ENCODE measurements at places on chromosomes 12 and 14.
A peak's percentile ranks its signal among the peaks of the same experiment; 100 is the strongest.

DNA sequence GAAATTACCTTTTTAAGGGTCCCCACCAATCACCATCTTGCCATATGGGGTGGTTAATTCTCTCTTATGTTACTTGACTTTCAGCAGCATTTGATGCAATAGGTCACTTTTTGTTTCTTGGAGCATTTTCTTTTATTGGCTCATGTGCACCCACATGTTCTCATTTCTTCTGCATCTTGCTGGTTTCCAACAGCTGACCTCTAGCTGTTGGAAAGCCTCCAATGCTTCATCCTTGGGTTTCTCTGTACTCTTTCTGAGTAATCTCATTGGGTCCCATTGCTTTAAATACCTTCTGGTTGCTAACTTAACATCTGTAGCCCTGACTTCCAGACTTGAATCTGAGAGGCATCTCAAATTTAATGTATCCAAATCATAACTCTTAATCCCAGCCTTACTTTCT lies 116.8 kb downstream of the CRADD start:
- DNase-seq, result no peak

GRCh38 chr12:131478468-131478867 lies 232.4 kb upstream of the SFSWAP start:
- DNase-seq, result no peak

GRCh38 chr14:94486883-94487282 lies 10.9 kb upstream of the SERPINA9 start:
- no peak for DNase-seq

DNA sequence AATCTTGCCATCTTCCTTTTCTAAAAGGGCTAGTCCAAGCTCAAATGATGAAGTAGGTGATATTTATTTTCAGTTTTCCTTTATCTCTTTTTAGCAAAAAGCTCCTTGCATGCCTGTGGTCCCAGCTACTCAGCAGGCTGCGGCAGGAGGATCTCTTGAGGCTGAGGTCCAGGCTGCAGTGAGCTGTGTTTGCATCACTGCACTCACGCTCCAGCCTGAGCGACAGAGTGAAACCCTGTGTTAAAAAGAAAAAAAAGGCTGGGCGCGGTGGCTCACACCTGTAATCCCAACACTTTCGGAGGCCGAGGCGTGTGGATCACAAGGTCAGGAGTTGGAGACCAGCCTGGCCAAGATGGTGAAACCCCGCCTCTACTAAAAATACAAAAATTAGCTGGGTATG lies 5.0 kb downstream of the TMEM116 start:
- no peak for DNase-seq

DNA sequence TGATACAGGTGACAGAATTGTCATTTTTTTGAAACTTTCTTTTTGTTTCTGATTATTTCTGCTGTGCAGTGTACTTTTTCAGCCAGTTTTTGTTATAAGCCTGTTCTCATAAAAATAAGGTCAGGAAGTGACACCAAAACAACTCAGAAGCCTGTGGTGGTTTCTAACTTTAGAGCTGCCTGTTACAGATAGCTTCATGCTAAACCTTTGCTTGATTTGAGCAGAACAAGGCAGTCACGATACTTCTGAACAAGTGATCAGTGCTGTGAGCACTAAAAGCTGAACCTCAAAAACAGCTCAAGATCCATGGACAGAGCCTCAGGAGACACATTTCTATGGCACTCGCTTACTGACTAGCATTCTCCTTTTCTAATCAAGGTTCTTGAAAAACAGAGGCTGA lies 82.0 kb downstream of the PRKCH start:
- DNase-seq, result no peak

DNA sequence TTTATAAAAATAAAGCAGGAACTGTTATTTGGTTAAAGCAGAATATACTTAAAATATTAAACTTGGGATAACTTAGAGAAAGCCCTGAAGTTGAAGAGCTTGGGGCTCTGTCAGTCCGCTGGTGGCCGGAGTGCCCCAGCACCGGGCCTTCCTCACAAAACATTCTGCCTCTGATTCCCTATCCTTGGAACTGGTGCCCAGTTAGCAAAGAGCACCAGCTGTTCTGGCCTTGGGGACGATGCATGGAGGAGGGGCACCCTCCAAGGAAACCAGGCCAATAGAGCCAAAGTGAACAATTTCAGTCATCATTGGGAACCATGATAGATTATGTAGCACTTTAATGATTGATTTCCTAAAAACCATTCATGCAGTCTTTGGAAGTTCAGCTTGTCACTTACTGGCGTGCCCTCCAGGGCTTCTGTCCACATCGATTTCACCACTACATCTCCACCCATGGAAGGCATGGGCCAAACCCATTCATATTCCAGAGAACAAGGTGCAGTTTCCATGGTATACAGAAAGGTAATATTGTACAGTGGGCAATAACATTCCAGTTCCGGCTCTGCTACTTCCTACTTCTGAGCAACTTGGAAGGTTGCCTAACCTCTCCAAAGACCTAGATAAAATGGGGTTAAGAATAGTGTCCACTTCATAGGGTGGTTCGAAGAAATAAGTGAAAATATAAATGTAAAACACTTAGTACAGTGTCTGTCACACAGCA lies 145.9 kb downstream of the ETV6 start:
- no peak for DNase-seq

- no peak for DNase-seq
Measured at GRCh38 chr12:119397540-119397939, 63.0 kb downstream of the CCDC60 start.

GRCh38 chr14:78638926-78639325 lies 468.8 kb downstream of the NRXN3 start:
- DNase-seq, result no peak

- no peak for DNase-seq
Measured at GRCh38 chr12:58066296-58066695, 124.9 kb downstream of the ATP23 start.

DNA sequence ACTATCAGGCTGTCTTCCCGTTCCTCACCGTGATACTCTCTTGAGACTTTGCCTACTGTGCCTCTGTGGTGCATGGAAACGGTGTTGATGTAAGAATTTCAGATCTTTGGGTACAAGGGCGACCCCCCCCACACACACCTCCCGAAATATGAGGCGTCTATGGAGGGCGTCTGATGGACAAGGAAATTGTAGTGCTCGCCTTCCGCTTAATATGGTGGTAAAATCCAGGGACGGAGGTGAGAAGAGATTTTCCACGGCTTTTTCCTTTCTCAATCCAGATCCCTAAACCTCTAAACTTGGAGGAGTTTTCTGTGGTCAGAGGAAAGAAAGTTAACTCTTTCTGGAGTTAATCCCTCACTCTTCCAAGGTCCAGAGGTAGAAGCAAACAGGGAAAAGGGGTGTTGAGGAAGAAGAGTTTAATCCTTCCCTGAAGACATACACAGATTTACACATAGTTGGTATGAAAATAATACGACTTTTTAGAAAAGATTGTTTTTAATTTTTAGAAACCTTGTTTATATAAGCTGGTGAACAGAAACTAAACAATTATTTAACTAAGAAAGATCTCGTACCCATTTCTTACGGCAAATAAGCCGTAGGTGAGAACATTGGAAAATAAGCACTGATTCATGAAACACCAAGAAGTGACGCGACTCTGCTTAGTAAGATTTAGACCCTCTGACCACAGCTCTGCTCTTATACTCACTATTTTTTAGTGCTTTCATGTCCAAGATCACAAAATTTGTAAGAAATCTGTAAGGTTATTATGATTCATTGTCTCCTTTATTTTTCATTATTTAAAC lies 23.1 kb upstream of the RNASE12 start:
- peak; percentile 66 for DNase-seq

DNA sequence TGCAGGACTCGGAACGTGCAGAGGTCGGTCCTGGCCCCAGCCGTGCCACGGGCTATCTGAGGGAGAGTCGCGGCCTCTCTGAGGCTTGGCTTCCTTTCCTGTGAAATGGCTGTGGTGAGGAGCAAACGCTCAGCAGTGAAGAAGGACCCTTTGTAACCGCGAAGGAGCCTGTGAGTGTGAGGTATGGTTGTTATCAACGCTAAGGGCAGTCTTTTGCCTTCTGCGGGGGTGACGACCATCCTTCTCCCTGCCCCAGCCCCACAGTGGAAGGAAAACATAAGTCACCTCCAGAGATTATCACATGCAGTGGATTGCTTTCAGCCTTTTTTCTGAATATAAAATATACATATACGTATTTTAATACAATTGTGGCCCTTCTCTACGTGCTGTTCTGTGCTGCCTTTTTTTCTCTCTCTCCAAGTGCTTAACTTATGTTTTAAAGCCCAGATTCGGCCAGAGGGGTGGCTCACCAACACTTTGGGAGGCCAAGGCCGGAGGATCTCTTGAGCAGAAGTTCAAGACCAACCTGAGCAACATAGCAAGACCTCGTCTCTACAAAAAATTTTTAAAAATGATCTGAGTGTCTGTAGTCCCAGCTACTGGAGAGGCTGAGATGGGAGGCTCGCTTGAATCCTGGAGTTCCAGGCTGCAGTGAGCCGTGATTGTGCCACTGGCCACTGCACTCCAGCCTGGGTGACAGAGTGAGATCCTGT lies 17.4 kb downstream of the TAMALIN start:
- DNase-seq, result no peak

GRCh38 chr12:73719223-73719622 lies 818.4 kb upstream of the ATXN7L3B start:
- DNase-seq, result no peak

GRCh38 chr14:101992708-101993107 lies 28.3 kb downstream of the DYNC1H1 start:
- DNase-seq, result no peak

DNA sequence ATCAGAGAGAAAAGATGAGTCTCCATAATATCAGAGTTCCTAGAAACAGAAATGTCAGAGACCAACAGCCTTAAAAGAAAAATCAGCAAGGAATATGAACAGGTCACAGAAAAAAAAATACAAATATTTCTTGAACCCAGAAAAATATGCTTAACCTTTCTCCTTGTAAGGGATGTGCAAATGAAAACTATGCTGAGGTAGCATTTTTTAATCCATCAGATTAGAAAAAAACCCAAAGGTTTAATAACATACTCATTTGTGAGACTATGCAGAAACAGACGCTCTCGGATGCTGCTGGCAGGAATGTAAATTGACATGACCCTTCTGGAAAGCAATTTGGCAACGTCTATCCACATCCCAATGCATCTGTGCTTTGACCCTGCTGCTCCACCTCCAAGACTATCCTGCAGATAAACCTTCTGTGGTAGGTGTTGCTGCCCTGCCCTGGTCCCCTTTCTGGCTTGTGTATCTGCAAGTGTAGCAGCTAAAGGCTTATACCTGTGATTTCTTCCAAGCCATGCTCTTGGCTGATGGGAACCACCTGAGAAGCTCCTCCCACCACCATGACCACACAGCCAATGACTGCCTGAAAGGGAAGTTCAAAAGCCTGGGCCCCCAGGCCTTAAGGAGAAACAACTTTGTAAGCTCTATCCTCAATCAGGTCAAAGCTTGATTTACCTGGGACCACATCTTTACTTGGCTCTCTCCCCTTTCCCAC lies 49.4 kb downstream of the LTBP2 start:
- no peak for DNase-seq

GRCh38 chr14:99850709-99851108 lies 57.5 kb downstream of the EML1 start:
- DNase-seq, result no peak

DNA sequence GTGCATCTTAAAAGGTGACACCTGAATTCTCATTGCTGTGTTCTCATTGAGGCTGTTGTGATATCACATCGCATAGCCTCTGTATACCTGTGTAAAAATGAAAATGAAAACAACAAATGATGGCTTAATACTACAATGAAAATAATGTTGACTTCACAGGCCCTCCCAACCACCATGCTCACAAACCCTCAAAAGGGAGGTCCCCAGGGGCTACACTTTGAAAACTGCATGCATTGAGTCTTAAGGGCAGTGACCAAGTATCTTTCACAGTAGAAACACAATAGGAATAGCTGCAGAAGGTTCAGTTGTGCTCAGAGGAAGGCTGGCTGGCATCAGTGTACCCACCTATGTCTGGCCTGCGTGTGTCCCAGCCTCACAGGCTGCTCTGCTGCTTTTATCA lies 27.6 kb upstream of the KCNK13 start:
- DNase-seq, result no peak

DNA sequence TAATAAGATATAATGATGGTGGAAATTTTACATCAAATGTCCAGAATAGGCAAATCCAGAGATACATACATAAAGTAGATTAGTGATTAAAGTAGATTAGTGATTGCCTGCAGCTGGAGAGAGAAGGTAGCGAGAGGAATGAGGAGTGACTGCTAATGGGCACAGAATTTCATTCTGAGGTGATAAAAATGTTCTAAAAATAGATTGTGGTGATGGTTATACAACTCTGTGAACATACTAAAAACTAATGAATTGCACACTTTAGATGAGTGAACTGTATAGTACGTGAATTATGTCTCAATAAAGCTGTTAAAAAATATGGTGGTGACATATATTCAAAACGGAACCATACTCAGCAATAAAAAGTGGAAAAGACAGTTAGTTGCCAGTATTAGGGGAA lies 41.7 kb downstream of the PPP2R5E start:
- no peak for DNase-seq

DNA sequence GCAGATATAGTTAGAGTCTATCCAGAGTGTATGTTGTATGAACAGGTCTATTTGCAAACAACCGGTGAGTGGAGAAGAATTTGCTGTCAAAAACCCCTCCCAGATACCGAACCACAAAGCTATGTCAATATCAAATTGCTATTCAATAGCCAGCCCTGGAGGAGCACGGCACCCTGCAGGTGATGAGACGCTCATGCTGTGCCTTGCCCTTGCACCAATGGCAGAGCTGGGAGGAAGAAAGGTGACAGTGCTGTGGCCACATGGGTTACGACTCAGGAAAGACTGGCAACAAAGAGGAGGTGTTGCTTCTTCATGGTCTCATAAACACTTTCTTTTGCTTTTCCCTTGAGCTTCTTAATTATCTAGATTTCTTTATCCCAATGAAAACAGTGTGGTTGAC lies 55.7 kb downstream of the PAX9 start:
- DNase-seq, result no peak

DNA sequence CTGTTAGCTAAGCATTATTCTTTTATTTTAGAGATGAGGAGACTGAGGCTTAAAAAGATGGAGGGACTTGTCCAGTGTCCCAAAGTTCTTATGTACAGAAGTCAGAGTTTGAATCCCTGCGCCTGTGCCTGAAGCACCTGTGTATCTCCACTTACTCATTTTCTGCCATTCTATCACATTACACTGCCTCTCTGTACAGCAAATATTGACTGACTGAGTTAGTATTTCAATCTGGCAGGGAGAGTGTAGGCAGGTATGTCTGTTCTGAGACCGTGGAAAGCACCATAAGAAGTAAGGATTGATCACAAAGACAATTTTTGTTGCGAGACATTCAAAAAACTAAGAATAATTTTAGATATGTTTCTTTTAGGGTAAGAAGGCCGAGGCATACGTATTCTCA lies 162.7 kb downstream of the KITLG start:
- no peak for DNase-seq

All from right forelimb (tissue), 1 donor.